ENCODE measurements at places on chromosomes 2 and 18.

GRCh38 chr2:215929602-215930335, 83.6 kb downstream of the MREG start:
- DNase-seq: peak; percentile 44

DNA sequence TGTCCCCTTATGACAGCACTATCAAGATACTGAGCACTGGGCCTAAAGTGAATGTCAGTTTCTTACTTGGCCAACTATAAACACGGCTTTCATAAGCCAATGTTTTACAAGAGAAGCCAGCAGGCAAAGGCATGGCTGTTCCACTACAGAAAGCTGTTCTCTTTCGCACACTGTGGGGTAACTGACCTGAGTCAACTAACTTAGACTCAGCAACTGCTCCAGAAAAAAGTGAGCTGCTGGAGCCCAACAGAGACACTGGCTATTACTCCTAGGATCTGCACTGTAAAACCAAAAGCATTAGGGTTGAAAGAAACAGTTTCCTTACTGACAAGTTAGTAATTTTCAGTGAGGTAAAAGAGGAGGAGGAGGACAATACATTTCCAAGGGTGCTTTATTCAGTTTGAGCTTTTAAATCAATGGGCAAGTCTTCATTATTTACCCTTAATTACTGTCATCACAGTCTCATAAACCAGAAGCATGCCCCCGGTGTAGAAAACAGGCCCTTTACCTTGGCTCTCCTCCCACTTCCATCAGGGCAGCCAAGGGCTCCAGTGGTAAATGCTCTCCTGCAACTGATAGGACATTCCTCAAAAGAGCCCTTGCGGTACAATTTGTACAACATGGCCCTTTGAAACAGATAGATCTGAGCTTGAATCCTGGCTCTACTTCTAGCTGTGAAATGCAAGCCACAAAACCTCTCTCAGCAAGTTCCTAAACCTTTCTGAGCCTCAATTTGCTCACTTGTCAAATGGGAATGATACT, 275.7 kb downstream of the PDE11A start:
- no peak for DNase-seq

DNA sequence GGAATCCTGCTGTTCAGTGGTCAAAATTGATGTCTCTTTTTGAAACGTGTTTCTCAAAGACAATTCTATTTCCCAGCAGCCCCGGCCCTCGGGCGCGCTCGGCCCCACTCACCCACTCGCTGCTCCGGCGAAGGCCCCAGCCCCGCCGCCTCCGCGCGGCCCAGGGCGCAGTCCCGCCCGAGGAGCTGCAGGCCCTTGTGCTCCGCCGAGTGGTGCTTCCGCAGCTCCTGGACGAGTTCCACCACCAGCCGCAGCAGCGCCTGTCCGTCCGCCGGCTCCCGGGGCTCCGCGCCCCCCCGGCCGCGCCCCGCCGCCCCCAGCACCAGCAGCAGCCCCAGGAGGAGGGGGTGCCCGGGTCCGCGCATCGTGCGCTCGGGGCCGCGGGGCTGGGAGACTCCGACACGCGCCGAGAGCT, 413 bp downstream of the ALKAL2 start:
- DNase-seq: no peak

DNA sequence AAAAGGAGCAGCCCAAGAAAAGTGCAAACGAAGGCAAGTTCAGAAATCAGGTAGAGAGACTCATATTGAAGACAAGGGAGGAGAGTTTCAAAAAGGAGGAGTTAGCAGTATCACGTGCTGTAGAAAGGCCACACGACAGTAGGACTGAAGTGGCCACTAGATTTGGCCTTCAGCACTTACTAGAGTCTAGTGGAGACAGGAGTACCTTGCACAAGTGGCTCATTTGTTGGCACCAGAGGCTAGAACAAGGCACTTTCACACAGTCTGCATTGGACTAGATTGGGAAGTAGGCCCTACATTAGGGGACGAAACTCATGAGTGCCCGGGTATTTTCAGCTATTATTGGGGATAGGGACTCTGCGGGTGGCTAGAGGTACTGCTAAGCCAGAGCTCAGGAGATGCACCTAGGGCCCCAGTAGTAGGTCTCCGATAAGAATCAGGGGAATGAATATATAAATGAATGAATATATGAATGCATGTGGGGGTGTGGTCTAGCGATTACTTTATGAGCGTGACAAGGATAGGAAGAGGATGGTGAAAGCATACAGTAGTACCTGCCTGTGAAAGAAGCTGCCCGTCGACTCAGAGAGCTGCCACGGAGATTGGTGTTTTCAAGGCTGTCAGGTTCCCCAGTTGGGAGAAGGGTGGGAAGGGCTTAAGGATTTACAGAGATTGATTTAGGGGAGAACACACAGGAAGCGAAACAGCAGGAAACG, 1.4 kb upstream of the NCOA1 start:
- DNase-seq: no peak

DNA sequence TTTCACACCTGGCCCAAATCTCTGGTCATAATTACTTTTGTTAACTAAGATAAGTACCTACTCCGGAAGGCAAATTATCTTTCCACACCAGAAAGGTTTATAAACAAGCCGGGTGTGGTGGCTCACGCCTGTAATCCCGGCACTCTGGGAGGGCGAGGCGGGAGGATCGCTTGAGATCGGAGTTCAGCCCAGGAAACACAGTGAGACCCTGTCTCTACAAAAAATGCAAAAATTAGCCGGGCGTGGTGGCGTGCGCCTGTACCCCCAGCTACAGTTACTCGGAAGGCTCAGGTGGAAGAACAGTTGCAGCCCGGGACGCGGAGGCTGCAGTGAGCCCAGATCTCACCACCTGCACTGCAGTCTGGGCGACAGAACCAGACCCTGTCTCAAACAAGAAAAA, 2.1 kb downstream of the PUM2 start:
- no peak for DNase-seq

DNA sequence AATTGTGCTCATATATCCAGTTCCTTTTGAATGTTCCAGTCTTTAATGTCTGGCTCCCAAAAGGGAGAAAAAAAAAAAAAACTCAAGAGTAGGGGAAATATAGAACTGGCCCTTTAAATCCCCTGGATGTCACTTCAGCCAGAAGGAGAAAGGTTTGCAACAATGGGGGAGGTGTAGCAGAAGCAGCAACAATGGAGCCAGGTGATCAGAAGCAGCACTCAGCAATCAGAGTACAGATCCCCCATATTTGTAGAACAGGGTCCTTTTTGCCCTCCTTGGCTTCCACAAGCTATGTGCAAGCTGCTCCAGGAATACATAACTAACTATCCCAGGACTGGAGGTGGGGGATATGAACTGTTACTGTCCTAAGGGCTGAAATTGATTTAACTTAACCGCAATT, 25.8 kb upstream of the ZNF397 start:
- DNase-seq: no peak

DNA sequence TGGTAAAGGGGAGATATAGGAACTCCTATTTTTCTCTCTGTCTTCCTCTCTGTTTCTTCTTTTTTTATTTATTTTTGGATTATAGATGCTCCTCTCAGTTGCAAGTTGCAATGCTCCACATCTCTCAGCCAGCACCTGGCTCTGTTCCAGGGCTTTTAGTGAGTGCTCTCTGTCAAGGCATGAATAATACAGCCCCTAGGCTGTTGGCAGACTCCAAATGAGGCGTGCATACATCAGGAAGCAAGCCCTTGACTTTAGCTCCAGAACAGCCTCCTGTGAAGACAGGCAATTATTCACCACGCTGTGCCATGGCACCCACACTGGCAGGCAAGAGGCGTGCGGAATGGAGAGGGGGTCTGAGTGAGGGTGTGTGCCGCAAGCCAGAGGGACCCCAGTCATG, 228.1 kb upstream of the PXDN start:
- DNase-seq: peak; percentile 41

DNA sequence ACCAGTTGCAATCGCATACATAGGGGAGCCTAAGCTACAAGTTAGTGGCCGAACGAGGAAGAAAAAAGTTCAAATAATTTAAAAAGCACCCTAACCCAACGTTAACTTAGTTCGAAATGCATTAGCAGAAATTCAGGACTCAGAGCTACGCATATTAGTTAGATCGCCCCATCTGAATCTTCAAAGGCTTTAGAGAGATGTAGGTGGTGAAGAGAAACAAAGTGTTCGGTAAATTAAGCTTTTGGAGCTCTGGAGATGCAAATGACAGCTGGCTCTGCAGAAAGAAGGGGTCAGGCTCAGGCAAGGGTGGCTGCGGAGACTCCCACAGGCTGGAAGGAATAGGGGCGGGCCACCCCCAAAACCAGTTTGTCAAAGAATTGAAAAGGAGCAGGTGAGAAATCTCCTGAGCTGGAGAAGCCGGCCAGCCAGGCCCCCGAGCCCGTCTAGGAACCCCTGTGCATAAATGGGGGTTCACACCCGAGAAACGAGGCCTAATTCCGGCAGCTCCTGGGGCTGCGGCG, 621 bp downstream of the TXNL1 start:
- DNase-seq: no peak

- DNase-seq: no peak
Observed at GRCh38 chr2:579351-579886, 97.8 kb downstream of the TMEM18 start.

DNA sequence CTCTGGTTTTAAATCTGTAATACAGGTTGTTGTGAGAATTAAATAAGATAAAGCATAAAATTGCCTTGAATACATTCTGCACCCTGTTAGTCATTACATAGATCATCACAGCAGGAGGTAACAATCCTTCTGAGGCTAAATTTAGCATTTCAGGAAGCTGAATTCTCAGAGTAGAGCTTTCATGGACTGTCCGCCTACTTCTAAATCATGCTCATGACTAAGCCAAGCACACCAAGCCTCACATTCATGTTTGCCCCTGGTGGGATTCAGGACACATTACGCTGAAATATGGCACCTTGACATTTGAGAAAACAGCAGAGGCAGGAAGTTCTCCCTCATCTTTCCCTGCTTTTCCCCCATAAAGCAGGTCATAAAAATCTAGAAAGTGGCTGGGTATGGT, 16.6 kb upstream of the PIK3C3 start:
- DNase-seq: no peak

DNA sequence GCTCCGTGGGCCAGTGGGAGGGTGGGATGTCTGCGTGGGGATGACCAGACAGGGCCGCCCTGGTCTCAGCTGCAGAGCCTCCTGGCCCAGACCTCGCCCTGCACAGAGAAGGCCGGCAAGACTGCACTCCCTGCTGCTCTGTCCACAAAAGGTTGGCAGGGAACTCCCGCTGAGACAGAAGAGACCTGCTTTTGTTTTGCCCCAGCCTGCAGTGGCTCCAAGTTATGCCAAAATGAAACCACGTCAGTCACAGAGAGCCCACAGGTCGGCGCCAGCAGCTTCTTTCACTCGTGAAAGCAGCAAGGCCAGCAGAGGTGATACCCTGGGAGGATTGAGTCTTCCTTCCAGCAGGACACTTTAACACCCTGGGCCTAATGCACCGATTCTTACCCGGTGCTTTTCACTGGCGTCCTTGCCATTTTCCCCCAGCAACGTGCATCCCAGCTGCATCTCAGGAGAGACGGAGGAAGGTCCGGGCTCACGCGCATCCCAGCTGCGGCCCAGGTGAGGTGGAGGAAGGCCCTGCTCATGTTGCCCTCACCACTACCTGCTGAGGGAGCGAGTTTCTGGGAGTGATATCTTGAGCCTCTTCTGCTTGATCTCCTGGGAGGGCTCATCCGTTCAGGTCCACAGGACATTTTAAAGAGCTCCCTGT, 22.1 kb upstream of the CTDP1 start:
- no peak for DNase-seq

DNA sequence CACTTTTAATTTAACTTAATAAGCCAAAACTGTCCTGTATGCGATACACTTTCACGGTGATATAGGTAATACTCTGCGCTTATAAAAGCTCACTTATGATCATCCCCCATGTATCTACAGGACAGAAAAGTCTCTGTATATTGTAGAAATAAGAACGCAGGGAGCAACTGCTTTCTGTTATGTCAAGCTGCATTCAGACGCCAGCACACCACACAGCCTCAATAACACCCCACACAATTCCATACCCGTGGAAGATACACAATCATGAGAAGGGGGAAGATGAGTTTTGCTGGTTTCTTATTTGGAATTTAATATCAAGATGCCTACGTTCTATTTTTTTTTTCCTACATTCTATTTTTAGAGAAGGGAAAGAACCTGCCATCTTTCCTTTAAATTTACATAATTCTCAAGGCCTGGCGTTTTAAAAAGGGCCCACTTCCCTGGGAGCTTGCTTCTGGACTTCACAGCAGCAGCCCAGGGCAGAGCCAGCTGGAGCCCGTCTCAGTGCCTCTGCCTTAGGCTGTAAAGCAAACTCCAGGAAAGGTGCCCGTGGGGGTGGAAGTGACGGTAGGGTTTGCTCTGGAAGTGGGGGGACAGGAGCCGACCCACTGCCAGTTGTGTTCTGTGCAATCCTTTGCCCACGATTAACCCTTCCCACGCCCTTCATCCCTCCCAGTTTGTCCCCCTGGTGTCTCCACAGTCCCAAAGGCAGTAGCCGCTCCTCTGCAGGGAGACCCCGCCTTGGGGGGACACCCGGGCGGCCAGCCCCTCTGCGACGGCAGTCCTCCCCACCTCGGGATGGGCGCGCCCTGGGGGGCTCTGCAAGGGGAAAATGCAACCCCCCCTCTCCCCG, 5.3 kb downstream of the PTGR3 start:
- no peak for DNase-seq

DNA sequence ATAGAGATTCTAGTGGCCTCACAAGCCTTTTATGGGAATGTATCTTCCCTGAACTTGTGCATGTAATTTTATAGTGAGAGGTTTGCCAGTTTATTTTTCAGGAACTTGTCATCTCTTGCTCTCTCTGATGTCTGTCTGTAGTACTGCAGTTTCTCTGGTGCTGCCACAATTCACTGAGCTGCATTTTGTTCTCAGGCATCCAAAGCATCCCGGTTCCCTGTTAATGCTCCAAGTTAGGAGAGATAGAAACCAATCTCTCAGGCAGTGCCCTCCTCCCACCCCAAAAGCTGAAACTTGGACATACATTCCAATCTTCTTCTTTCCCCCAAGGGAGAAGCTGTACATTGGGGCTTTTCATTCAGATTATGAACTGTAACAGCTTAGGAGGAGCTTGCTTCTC, 30.1 kb upstream of the GRB14 start:
- no peak for DNase-seq

DNA sequence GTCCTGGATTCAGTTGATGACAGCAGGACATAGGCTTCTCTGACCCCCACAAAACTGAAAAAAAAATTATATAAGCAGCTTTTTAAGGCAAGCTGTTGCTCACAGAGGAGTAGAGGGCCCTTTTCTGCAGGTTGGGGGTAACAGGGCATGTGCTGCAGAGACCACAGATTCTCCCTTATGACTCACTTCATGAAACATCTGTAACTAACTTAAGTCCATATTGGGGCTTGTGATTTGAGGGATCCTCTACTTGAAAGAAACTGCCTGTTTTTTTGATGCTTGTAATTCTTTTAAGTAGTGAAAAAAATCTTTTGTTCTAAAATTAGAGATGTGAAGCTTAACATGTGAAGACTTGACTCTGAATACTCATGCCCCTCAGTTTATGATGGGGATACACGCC, 33.4 kb downstream of the XRCC5 start:
- no peak for DNase-seq

GRCh38 chr18:51072586-51073313, 42.7 kb downstream of the SMAD4 start:
- DNase-seq: no peak

GRCh38 chr2:19505199-19506136, 147.0 kb upstream of the OSR1 start:
- DNase-seq: no peak
